ENCODE measurements at places on chromosomes 7 and 10.

GRCh38 chr10:23918090-23918723, 290.7 kb upstream of the KIAA1217 start:
- DNase-seq: no peak

DNA sequence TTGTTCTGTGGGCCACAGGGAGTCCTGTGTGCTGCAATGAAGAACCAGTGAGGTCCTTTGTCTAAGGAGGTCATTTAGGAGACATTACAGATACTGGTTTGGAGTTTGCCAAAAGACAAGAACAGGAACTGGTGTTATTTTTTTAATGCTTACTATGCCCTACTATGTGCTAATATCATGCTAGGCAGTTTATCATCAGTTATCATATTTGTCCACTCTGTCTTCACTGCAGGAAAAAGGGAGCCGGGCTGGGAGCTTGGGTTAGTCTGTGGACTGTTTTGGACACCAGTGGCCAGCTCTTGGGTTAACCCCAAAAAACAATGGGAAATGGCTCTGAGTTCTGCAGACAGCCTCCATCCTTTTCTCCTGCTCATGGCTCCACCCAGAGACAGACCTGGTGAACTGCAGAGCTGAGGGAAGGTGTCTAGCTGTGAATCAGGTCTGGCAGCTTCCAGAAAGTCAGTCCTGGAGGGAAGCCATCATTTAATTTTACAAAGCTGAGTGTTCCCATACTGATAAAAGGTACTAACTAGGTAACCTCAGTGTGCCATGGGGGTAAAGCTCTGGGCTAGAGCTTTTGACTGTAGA, 101.2 kb upstream of the ZNF746 start:
- no peak for DNase-seq

- DNase-seq: no peak
Measured at GRCh38 chr7:30824821-30825720, 53.9 kb downstream of the MINDY4 start.

- DNase-seq: no peak
Measured at GRCh38 chr7:36939816-36940215, 215.5 kb upstream of the AOAH start.

- DNase-seq: no peak
Measured at GRCh38 chr10:31582365-31583052, 263.5 kb downstream of the ZEB1 start.

- DNase-seq: no peak
Measured at GRCh38 chr10:132614431-132615340, 77.1 kb downstream of the INPP5A start.

DNA sequence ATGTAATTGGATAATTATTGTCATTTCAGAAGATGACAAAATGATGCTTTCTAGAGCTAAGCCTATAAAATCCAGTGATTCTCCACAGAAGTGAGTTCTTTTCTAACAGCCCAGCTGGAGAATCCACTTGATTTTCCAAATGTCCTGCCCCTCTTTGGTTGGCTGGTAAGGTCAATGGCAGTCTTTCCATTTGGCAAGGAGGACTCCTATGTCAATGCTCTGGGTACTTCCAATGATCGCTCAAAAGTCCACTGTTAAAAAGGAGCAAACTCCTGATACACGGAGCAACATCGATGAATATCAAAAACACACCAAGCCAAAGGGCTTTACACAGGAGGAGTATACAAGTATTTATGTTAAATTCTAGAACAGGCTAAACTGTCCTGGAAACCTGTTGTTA, 57.8 kb downstream of the STK17A start:
- no peak for DNase-seq

DNA sequence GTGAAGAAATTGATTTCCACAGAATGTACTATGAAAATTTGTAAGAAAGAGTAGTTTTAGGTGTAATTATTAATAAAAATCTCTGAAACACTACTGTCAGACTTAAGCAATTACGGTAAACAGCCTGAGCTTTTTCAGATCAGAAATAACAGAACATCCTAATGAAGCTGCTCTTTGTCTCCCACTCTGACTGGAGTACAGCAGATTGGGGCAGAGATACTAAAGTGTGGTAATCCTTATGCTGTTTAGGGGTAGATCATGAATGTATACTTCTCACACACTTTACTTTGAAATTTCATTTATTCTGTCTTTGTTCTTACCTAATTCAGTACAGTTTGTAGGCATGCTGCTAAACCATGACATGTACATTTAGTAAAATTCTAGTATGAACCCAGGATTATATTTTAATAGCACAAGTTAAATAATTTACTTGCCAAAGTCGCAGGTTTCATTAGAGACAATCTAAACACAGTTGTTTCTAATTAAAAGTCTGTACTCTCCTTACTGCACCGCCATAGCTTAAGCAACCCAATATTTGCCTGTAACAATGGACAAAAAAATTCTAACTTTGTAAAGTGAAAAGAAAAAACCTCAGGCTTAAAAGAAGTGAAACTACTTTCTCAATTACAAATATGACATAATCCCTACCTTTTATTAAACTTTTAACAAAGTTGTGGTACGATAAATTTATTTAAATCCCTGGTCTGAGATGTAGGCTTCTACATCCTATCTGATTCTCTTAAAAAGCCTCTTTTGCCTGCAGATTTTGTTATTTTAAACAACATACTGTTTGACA, 88.8 kb downstream of the KMT2E start:
- DNase-seq: no peak

DNA sequence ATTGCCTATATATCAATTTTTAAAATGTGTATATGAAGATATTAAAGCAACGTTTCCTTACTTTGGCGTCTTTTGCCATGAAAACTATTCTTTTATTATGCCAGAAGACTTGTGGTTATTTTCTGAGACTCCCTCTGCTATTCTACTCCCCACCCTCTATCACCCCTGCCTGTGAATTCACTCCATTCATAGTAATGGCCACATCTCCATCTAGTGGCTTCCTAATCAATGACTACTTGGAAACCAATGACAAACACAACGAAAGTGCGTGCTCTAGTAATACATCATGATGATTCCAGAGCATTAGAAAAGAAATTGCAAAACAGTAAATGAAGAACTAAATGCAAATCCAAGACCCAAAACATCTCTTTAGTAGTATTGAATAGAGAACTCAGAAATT, 186.7 kb upstream of the HGF start:
- no peak for DNase-seq

- no peak for DNase-seq
Measured at GRCh38 chr10:129868449-129869035, 95.5 kb downstream of the EBF3 start.

DNA sequence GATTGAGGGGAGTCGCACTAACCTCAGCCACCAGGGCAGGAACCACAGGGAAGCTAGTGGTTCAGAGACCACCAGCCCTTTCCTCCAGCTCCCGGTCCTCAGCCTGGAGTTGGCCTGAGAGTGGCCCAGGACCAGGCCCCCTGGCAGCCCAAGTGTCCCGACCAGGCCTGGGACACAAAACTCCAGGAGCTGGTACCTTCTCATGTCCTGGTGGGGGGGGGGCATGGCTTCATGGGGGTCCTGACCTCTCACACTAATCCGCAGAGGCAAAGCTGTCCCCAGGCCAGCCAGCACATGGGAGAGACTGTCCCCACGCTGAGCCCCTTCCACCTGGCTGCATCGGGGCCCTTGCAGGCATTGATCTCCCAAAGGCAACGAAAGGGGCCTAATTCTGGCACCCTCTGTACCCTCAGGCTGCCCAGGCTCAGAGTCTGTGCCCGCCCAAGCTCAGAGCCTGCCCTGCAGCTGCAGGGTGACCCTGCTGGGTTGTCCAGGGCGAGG, 28.2 kb downstream of the GPRIN2 start:
- no peak for DNase-seq

DNA sequence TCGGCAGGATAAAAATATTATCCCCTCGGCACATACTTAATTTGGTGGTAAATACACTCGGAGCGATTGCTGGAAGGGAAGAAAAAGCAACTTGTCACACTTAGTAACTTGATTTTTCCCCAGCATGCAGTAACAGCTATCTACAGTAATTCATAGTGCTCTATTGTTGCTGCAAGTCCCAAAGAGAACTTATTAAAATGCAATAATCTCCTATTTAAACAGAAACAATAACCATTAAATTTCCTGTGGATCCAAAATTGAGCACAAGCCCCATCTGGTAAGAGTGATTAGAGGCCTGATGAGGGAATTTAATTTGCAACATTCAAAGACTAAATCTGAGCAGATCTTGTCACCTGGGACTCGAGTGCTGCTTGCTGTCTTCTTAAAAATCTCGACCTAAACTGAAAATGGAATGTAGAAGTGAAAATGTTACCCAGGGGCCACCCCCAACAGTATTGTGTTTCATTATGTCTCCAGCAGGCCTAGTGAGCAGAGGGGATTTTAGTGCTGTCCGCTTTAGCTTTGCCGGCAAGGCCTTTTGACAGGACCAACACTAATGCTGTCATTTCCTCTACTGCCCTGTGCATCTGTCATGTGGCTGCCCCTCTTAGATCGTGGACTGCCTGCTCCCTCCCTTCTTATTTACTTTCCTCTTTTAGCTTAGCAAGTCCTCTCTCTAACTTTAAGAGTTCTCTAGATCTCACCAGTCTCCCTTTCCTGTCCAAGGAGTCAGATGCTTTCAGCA, 639.7 kb downstream of the AUTS2 start:
- no peak for DNase-seq

DNA sequence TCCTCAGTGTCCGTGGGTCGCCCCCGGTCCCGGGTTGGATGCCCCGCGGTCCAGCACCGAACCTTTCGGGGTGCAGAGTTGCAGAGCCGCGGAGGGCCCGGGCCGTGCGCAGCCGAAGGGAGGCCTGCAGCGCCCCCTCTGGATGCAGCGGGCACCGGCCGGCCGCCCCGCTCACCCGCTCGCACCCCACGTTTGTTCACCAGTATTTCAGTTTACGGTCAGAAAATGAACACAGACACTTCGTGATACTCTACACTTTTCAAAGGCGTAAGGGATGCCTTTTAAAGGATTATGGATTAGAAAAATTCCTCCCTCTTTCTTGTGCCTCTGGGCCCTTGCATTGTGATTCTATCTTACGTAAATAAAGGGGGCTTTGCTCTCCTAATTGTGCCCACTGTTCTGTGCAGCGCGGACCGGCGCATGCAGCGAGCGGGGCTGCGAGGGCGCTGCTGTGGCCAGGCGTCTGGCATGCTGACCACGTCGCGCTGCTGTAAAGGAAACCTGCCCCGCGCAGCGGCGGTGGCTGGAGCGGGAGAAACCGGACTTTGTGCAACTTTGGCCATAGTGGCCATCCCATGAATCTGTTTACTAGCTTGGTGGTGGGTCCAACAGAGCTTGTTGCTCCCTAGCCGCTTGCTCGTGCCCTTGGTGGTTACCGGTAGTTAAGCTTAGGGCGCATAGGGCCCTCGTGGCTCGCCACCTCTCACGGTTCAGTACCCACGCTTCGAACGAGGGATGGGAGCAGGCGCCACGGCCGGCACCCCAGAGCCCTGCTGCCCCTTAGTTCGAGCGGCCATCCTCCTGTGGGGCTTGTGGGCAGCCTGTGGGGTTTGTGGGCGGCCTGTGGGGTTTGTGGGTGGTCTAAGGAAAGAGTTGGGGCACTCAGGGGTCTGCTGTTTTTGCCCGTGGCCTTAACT, 739 bp upstream of the MEST start:
- no peak for DNase-seq

- DNase-seq: no peak
Measured at GRCh38 chr7:32587411-32587948, 92.2 kb downstream of the AVL9 start.

DNA sequence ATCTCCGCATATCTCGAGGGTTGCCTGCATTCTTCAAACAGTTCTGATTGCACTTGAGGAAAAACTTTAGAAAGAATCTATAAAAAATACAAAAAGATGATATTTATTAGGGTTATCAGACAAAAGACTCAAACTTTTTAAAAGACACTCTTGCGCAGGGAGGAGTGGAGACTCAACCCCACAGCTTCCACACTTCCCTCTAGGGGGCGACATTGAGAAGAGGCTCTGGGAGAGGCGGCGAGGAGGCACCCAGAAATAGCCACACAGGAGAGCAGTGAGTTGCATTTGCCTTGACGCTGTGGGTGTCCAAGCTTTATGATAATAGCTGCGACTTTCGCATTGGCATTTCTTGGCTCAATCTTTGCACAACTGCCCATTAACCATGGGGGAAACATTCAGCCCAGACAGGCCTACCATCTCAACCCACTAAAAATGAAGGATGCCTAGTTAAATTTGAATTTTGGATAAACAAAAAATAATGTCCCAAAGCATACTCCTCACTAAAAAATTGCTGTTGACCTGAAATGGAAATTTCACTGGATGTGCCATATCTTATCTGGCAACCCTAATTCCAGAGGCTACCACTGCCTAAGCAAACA, 86.2 kb downstream of the EBF3 start:
- DNase-seq: no peak

- no peak for DNase-seq
Measured at GRCh38 chr10:87619705-87620104, 40.0 kb upstream of the PAPSS2 start.

- DNase-seq: no peak
Measured at GRCh38 chr10:103776878-103777591, 78.3 kb downstream of the SH3PXD2A start.
